ENCODE measurements at places on chromosomes 16 and 17. TPM values are rescaled to one million over a fixed set of nuclear protein-coding genes. Genes with fewer than 3 reads are reported as not detected.

FSCN2 gene
- 0.30 TPM for total RNA-seq

RHBDL3 gene
- not detected for total RNA-seq

OTOA gene
- total RNA-seq, result 0.18 TPM

CDH11 gene
- not detected for total RNA-seq

HID1 gene
- total RNA-seq, result 2.8 TPM

KRT31 gene
- total RNA-seq, result not detected

MYLK3 gene
- 0.50 TPM for total RNA-seq

BCAR1 gene
- 0.16 TPM for total RNA-seq

FOXK2 gene
- 56.2 TPM for total RNA-seq

GRCh38 chr17:82372249-82373071, 895 bp downstream of the UTS2R start:
- DNase-seq, result no peak

- no peak for DNase-seq
Observed at GRCh38 chr16:49674351-49674851, 181.5 kb downstream of the ZNF423 start.

- no peak for DNase-seq
Observed at GRCh38 chr16:16036359-16036792, 87.0 kb downstream of the ABCC1 start.

DNA sequence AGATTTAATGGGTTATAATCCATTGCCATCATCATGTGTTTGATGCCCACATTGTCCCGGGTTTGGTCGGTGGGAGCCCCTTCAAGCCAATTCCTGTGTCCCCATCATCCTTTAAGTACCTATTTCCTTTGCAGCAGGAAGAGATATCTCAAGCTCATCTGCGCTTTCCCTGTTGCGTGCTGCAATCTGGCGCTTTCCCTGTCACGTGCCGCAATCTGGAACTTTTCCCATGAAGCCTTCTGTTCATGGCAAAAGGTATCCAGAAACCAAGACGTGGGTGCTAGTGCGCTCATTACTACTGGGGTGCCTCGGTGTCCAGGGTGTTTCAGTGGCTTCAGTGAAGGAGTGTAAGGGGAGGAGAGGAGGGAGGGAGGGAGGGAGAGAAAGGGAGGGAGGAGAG, 174.6 kb upstream of the ZNF469 start:
- DNase-seq, result no peak

- no peak for DNase-seq
Observed at GRCh38 chr17:3838206-3838605, 7.8 kb downstream of the NCBP3 start.

- no peak for DNase-seq
Observed at GRCh38 chr16:51002881-51003490, 148.1 kb downstream of the SALL1 start.

GRCh38 chr16:6888531-6888930, 444.1 kb upstream of the RBFOX1 start:
- DNase-seq, result no peak

DNA sequence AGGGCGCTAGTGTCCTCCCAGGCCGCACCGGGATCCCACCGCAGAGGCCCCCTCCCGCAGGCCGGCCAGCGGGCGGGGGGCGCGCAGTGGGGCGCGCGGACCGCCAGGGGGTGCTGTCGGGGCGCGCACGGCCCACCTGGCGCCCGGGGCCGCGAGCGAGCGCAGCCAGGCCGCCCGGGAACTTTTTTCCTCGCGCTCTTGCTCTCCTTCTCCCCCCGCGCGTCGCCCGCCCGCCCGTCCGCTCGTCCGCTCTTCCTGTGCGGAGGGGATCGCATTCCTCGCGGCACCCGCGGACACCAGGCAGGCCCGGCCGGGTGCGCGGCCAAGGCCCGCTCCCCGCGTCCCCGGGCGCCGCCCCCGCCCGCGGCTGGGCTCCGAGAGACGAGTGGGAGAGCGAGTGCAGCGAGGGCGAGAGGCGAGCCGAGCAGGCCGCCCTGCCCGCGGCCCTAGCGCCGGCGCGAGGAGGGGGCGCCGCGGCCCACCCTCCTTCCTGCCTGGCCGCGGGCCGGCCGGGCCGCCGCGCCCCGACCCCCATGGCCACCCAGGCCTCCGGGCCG, at the start of gene RAI1:
Gene RAI1, plus strand, starts transcription at position 272 of the 557 bp plus-strand sequence. CDS start 111,491 bp downstream, outside the sequence.
- DNase-seq, result peak; percentile 79

- no peak for DNase-seq
Observed at GRCh38 chr17:60729854-60730253, 52.2 kb downstream of the BCAS3 start.

- peak; percentile 41 for DNase-seq
Observed at GRCh38 chr17:27669850-27670249, 38.9 kb downstream of the LGALS9 start.

- DNase-seq, result no peak
Observed at GRCh38 chr17:35934760-35935159, 4.2 kb upstream of the RDM1 start.

- no peak for DNase-seq
Observed at GRCh38 chr17:66445229-66445628, 142.8 kb downstream of the PRKCA start.
